ENCODE measurements at places on chromosomes 3 and 15.

DNA sequence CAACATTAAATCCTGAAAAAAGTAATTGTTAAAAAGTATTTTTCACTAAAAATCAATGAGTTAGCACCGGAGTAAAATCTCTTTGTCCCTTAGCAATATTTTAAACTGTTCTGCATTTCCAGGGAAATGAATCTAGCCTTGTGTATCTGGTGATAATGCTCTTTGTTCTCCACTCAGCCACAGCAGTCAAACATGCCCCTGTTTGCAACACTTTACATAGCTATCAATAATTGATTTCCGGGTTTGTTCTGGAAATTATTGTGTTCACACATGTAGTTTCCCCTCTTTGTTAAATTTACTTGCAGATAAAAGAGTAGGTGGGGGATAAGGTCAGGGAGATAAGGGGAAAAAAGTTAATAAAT is 3.6 kb upstream of the A4GNT start:
- no peak for DNase-seq

- peak; percentile 10 for DNase-seq
Observed at GRCh38 chr3:141020143-141020830, 30.9 kb upstream of the SPSB4 start.

DNA sequence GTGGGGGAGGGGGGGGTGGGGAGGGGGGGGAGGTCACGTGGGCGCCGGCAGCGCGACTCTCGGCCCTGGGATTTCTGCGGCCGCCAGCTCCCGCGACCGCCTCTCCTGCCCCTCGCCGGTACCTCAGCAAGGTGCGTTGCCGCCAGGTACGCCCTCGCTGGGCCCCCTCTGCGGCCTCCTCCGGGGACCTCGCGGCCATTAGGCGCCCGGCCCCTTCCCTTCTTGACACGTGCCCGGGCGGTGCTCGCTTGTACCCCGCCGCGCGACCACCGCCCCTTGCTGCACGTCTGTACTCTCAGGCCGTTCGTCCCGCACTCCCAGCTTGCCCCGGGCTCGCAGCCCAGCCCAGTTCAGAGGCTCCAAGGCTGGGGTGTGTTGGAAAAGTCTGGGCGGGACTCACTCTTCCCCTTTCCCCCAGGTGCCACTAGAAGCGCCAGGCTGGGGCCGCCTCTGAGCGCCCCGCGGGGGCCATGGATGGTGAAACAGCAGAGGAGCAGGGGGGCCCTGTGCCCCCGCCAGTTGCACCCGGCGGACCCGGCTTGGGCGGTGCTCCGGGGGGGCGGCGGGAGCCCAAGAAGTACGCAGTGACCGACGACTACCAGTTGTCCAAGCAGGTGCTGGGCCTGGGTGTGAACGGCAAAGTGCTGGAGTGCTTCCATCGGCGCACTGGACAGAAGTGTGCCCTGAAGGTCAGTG is at the start of gene MAPKAPK3:
Gene MAPKAPK3 (plus strand): TSS at position 56 of the 696 bp plus-strand sequence. CDS start 415 bp downstream, at position 471.
- no peak for DNase-seq

- no peak for DNase-seq
Observed at GRCh38 chr15:43974852-43975251, 148.1 kb downstream of the WDR76 start.

DNA sequence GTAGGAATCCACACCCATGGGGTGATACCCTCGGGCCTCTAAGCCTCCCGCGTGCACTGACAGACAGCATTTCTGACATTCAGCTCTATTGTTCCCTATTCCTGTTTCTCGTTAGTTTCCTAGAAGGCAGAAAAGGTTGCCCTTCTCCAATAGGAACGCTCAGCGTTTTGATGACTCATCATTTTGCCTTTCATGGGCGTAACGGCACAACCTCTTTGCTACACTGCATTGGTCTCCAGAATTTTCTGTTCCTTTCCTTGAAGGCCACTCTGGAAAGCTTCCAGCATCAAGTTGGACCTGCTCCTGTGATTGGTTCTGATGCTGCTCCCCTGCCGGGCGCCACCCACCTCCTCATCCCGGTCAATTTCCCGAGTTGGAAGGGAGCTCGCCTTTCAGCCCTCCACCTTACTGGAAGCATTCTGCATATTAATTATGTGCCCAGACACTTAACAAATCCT is 13.0 kb upstream of the TNK2 start:
- peak; percentile 25 for DNase-seq

DNA sequence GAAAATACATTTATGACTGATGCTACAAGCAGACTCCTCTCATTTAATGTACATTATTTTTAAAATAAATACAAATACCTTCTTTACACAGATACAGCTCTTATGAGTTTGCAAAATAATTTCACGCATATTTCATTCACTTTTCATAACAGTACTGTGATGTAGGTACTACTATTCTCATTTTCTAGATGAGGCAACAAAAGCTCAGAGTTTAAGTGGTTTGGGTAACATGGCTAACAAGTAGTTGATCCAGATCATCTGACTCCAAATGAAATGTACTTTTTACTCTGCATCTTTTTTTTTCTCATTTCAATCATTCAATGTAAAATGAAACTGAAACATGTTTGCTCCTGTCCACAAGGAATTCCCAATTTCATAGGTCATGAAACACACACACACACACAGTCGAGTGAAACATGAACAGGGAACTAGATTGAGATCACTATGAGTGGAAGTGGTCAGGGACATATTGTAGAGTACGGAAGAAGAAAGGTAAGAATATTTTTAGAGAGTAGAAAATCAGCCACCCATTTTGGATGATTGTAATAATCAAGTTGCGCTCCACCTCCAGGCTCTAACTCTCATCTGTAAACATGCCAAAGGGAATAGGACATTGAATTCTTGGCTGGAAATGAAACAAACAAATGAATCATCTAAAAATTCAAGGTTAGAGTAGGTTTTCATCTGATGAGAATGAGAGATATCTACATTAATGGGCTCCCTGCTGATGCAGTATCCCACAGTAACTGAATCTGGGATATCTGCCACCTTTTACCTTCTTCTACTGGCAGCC is 92.4 kb downstream of the CLDN1 start:
- peak; percentile 29 for DNase-seq

GRCh38 chr3:28334552-28334951 is 14.0 kb upstream of the ZCWPW2 start:
- peak; percentile 26 for DNase-seq

DNA sequence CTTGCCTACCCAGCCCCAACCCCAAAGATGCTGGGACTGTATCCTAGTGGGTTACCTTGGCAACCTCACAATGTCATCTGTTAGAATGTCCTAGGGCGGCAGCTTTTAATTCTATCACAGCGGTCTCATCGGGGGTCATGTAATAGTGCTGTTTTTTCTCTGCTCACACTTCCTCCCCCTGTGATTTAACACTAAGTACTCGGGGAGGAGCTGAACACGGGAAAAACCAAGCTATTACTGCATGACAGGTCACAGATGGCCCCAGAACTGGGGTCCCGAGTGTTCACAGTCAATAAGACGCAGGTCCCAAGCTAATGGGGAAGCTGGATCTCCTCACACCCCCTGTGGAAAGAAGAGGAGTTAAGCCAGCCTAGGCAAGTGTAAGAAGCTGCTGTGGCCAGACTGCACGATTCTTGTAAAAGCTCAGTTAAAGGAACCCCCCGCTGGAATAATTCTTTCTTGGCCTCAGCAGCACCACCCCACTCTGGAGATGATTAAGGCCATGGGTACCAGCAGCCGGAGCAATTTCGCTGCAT is 2.5 kb upstream of the RFTN1 start:
- DNase-seq, result no peak

DNA sequence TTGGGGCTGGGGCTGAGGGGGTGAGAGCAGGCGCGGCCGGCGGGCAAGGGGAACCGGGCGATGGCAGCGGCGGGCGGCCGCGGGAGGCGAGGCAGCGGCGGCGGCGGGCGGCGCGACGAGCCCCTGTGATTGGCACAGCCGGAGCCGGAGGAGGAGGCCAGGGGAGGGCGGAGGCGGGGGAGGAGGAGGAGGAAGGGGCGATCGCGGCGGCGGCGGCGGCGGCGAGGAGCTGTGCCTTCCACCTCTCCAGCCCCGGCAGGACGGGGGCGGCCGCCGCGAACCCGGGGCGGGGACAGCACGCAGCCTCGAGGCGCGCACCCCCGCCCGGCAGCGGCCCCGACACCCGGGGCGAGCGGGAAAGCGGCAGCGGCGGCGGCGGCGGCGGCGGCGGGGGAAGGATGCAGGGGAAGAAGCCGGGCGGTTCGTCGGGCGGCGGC is at the start of gene SLCO3A1:
Gene SLCO3A1 (plus strand): TSS at position 198 of the 437 bp plus-strand sequence.
- DNase-seq, result peak; percentile 30

- no peak for DNase-seq
Observed at GRCh38 chr3:51306093-51306492, 79.0 kb upstream of the MANF start.

GRCh38 chr3:165518346-165518745 is 318.9 kb downstream of the BCHE start:
- DNase-seq, result peak; percentile 1

DNA sequence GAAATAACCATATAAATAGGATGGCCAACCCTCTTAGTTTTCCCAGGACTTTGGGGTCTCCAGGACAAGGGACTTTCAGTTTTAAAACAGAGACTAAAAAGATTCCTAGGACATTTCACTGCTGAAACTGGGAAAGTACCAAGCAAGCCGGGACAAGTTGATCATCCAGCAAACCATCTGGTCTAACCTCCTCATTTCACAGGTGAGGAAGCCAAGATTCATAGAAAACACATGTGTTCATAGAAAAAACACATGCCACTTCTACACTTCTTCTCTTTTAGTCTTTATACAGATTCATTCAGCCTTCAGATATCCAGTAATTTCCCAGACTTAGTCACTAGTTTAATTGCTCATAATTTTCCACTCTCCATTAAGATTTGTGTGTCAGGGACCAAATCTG is 165.6 kb upstream of the CCDC54 start:
- DNase-seq, result peak; percentile 44

DNA sequence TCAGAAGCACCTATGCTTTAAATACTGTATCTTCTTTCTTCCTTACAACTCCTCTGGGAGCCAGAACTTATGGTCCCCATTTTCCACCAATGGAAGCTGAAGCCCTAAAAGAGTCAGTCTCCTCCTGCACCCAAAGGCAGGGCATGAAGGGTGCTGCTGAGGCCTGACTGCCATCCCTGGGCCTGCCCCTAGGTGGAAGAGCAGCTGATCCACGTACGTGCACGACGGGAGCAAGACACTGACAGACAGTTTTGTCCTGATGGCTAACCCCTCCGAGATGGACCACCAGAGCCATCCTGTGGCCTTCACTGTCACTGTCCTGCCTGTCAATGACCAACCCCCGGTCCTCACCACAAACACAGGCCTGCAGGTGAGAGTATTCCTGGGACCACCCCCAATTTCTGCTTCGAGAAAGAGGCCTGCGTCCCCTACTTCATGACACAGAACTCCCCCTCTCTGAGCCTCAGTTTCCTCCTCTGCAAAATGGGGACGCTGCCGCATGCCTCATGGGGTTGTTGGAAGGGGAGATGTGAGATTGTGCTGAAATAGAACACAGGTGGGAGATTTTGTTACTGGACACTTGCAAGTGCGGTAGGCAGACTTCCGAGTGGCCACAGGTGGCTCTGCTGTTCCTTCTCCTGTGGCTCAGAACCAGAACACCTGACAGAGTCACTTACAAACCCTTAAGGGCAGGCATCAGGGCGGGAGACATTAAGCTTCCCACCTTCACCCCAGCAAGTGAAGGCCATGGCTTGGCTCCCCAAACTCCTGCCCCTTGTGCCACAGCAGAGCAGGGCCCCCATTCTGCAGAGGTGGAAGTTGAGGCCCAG is 175.4 kb downstream of the TBC1D2B start:
- no peak for DNase-seq

GRCh38 chr3:101458387-101458786 is 54.6 kb downstream of the SENP7 start:
- DNase-seq, result no peak

DNA sequence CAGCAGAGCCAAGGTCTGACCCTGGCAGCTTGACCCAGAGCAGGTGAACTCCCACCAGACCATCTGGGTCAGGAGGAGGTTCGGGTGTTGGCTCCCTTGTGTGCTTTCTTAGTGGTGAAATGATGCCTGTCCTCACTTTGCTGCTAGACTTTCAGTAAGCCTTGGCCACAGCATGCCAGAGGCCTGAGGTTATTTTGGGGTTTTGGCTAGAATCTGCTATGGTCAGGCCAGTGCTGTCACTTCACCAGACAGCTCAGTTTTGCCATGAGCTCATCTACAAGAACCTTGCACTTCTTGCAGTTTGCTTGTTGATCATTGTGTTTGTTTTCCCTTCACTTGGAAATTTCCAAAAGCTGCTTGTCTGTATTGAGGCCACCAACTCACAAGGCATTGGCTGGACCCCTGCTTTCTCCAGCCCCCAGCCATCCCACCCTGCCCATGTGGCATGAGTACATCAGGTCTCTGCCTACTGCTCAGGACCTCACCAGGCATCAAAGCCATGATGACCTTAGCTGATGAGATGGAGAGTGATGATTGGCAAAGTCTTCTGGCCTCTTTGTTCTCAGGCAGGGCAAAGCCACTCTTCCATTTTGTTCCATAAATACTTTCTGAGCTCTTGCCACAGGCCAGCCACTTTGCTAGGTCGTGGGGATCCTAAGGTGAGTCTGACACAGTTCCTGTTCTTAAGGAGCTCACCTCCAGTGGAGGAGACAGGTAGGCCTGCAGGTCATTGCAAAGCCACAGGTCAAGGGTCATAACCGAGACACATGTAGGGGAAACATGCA is 122.6 kb downstream of the ARNT2 start:
- peak; percentile 86 for DNase-seq

- no peak for DNase-seq
Observed at GRCh38 chr15:29131840-29132420, 137.7 kb downstream of the NSMCE3 start.

DNA sequence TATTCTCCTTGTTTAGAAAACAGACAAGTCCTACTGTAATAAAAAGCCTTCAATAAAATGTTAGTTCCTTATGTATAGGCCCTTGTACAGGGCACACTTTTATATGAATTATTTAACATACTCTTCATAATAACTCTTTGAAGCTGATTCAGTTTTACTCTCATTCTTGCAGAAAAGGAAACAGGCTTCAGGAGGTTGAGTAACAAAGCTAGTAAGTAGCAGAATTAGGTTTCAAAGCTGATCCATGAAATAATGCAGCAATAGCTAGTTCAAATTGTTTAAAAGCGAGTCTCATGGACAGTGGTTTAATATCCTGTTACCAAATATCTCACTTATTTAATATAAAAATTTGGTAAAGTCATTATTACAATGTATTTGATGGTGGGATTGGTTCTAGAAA is 25.0 kb downstream of the TCF12 start:
- DNase-seq, result peak; percentile 38

- DNase-seq, result no peak
Observed at GRCh38 chr15:25179673-25180511, 225.1 kb downstream of the SNRPN start.

- no peak for DNase-seq
Observed at GRCh38 chr15:73589766-73590165, 43.4 kb downstream of the NPTN start.

All from fibroblast of mammary gland (primary cell).